ENCODE measurements at places on chromosomes 7 and 10.

DNA sequence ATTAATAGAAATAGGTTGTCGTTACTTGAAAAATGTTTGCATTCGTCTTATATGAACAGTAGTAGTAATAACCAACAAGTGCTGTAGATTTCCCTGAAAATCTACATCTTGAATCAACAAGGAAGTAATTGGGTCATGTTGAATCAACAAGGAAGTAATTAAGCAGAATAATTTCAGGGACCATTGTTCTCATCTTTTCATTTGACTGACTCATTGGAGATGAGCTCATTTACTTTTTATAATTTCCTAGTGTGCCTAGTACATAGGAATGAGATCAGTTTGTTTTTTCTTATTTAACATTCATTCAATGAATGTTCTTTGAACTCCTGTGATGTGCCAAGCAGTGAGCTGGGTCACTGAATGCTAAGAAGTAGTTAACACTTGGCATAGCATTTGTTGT is 8.2 kb downstream of the CLDN12 start:
- DNase-seq, result no peak

DNA sequence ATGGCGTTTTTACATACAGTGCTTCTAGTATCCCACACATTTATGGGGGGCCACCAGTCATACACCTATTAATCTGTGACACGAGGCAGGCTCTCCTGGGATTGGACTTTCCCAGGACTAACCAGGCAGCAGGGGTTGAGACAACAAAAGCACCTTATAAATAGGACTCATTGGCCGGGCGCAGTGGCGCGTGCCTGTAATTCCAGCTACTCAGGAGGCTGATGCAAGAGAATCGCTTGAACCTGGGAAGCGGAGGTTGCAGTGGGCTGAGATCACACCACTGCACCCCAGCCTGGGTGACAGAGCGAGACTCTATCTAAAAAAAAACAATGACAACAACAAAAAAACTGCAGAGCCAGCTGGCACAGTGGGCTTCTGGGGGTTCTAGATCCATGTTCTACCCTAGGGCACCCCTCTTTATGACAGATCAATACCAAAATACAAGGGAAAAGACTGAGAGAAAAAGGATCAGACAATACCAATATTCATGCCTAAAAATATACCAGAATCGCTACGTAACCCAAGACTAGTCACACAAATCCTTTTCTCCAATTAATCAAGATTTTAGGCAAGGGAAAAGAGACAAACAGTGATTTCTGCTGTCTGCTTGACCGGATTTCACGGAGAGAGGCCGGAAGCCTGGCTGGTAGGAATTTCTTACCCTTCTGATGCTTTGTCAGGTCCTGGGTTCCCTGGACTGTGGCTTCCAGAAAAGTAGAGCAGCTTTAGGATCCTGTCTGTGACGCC is 98.4 kb upstream of the CCNY start:
- DNase-seq, result no peak

DNA sequence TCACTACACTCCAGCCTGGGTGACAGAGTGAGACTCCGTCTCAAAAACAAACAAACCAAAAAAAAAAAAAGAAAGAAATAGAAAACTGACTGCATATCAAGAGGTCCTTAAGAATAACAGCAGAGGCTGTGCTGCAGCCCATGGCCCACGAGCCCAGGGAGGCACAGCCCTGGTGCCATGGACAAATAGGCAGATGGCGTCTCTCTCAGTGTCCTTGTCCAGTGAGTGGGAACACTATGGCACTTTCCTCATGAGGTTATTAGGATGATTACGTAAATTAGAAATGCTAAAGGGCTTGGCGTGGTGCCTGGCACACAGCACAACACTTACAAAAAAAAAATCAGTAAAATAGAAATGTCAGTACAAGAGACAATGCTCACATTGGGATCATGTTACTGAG is 33.4 kb upstream of the PFKP start:
- no peak for DNase-seq

GRCh38 chr7:18526368-18526878 is 30.9 kb downstream of the HDAC9 start:
- no peak for DNase-seq

GRCh38 chr7:114901771-114902170 is 20.1 kb upstream of the MDFIC start:
- no peak for DNase-seq

- no peak for DNase-seq
These were observed 1.3 kb downstream of the SPRN start for GRCh38 chr10:133422807-133423771.

DNA sequence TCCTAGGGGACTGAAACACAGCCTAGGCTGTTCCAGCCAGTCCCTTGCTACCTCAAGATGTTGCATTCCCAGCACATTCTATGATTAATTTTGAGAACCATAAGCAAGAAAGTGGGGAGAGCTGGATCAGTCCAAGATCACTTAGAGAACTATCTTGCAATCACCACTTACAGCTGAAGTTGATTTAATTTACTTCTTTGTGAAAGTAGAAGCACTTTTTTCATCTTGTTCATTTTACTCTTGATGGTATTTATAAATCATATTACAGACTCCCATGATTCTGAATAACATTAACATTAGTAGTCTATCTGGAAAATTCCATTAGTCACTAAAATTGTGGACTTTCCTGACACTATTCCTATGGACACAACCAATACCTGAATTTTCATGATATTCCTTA is 118.5 kb downstream of the ETV1 start:
- no peak for DNase-seq

- DNase-seq, result no peak
These were observed 91.2 kb downstream of the SPAG6 start for GRCh38 chr10:22436526-22436892.
